Stimulated activated CD8-positive, alpha-beta memory T cell treated with anti-CD3 and anti-CD28 coated beads, Interleukin-15, amount 100 ng/mL, for 48 hours (primary cell): ENCODE measurements at places on chromosomes 4 and X.

DNA sequence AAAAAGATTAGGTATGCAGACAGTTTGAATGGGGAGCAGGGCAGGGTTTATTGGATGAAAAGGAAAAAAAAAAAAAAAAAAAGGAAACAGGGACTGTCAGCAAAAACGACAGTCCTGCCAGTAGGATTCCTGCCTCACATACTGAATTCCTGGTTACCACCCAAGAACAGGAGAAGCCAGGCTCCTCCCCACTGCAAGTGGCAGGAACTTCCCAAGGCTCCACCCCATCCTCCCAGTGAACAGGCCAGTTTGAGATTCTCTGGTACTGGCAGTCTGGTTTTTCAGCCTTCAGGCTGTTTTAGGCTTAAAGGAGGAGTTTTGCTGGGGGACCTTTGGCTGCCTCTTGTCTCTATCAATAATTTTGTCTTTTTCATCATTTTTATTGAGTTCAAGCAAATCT lies 360.0 kb upstream of the CXorf51A start:
- no peak for DNase-seq

- DNase-seq, result no peak
Measured at GRCh38 chr4:184453365-184454160, 20.8 kb downstream of the IRF2 start.

- DNase-seq, result no peak
Measured at GRCh38 chrX:47170861-47171692, 22.6 kb upstream of the UBA1 start.

DNA sequence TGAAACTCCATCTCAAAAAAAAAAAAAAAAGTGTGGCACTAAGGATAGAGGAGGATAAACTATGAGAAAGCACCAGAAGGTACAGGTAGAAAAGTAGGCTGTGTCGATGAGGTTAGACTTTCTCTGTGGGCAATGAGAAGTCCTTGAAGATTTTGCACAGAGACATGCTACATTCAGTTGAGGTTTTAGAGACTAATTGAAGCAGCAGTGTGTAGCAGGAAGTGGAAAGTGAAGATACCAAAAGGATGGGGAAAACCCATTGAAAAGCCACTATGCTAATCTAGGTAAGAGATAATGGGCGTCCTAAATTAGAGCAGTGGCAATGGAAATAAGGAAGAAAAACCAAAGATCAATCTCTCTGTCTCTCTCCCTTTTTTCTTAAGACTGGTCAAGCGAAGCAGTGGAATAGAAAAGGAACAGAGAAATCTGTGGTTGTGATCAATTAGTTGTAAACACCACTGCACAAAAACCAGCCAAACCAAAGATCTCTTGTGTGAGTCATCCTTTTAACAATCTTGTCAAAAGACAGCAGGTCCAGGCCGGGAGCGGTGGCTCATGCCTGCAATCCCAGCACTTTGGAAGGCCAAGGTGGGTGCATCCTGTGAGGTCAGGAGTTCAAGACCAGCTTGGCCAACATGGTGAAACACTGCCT lies 3.5 kb downstream of the SPINK2 start:
- DNase-seq, result no peak

DNA sequence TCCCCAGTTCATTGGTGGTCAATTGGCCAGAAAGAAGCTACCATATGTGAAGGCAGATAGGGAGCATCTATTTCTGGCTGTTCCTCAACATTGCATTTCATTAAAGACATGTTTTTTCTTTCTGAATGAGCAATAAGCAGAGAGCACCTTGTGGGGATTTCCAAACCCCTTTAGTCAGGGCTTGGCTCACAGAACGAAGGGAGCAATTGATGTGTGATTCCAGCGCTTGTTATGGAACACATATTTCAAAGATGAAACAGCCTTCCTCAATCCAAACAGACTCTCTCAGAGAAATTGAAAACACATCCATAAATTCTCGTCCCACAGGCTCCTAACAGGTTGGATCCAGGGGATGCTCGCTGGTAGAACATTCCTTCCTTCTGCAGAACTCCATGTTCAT lies 84.1 kb downstream of the CLCN4 start:
- DNase-seq, result no peak

GRCh38 chrX:39944416-39944815 lies 153.3 kb downstream of the BCOR start:
- no peak for DNase-seq

GRCh38 chr4:41185614-41186592 lies 28.4 kb downstream of the APBB2 start:
- DNase-seq, result no peak

- peak; percentile 74 for DNase-seq
Measured at GRCh38 chr4:183505611-183506388, 942 bp downstream of the ING2 start.

DNA sequence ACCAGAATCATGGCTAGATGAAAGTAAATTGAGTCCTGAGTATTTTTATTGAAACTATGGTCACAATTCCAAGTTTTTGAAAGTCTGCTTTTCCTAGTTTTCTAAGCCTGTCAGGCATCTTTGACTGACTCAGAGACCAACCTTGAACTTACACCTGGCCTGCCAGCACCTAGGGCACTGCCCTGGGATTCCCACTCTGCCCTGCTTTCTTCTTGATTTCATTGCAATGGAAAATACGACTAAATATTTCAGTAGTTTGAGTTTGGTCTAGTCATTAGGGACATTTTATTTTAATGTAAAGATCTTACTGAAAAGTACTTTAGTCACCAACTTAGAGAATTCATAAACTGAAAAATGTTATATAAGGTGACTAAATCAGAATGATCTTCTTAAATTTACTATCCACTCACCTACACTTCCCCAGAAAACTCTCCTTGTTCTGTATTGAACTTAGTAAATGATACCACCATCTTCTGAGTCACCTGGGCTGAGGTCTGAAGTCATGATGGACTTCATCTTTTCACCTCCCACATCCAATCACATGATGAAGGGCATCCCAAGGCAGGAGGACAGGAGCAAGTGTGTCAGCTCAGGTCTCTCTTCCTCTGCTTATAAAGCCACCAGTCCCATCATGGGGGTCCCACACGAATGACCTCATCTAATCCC lies 11.6 kb upstream of the PYURF start:
- DNase-seq, result no peak

GRCh38 chr4:74934888-74935287 lies 2.0 kb downstream of the PARM1 start:
- DNase-seq, result no peak

DNA sequence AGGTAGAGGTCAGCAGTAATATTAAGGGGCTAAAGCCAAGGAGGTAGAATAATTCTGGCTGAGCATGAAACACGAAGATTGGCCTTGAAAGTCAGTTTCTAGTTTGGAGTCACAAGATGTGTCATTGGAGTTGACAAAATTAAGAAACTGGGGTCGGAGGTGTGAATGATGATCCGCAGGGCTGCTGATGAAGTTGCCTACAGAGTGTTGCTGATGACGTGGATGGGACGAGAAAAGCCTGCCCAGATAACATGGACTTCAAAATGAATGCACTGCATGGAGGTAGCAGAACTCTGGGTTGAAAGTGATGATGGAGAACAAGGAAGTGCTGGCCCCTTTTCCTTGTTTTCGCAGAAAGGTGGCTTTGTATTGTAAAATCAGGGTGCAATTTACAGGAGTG lies 60.5 kb downstream of the DTHD1 start:
- DNase-seq, result no peak

DNA sequence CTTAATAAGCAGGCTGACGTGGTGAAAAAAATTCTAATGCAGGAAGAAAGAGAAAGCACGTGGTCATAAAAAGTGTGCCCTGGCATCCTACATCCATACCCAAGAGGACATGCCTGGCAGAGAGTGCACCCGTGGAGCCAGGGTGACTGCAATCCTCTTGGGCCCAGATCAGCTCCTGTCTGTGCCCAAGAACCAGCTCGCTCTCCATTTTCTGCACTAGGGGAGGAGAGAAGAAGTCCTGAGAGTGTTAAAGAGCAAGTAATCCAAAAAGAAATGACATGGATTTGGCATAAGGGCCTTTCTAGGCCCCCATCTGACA lies 483.1 kb downstream of the BCOR start:
- no peak for DNase-seq

- DNase-seq, result no peak
Measured at GRCh38 chr4:99876946-99877345, 17.3 kb downstream of the LAMTOR3 start.

- DNase-seq, result no peak
Measured at GRCh38 chr4:98722000-98722399, 63.6 kb upstream of the TSPAN5 start.

- DNase-seq, result no peak
Measured at GRCh38 chr4:38383646-38384121, 280.3 kb upstream of the KLF3 start.

GRCh38 chrX:40169193-40170101 lies 71.7 kb upstream of the BCOR start:
- DNase-seq, result no peak

DNA sequence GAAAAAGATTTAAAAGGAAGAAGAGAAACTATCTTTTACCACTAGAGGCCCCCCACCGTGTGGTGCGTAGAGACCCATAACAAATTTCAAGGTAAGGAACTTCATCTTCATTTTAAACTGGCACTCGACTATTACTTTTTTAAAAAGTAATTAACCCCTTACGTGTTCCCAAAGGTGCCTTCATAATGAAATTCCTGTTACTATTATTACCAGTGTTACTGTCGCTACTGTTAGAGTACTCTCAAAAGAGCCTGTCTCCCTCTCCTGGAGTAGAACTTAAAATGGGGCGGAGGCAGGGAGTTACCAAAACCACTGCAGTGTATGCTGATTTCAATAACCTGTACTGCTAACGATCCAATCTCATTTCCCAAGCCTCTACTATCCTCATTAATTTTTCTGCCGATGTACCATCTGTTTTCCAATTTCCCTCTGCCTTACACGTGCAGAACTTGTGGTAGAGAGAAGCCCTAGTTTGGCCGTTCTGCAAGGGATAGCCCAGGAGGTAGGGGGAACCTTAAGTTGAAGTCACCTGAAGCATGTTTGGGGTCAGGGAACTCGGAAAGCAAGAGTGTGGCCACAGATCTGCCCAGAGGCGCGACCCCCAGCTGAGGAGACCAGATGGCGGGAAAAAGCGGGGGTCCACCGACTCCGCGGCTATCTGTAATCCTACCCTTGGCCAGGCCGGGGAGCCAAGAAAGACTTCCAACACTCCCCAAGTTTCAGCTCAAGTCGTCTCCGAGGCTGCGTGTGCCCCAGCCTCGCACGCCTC lies 720 bp upstream of the STK26 start:
- DNase-seq, result no peak

DNA sequence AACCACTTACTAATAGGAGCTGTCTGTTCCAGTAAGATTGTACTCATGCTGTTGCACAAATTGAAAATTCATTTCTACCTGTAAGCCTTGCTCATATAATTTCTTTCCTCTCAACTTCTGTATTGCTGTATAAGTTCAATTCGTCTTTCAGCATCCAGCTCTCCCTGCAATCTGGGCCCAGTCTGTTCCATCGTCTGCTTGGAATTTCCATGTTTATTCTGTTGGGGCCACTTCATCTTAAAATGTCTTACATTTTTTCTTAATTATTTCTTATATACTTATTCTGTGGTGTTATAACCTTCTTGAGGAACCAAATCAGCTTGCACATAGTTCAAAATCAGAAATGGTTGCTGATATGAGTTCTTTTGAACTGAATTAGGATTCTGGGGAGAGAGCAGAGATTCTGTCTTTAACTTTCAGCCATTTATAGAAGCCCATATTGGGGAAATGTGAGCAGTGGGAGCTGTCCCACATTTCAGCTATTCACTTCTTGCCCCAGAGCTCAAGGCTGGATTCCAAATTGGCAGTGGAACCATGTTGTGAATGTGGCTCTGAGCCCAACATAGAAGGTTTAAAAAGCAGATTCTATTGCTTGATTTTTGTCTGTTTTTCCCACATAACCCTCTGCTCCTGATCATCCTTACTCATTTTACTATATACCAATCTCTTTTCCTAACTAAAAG lies 291.9 kb downstream of the BMPR1B start:
- DNase-seq, result no peak

DNA sequence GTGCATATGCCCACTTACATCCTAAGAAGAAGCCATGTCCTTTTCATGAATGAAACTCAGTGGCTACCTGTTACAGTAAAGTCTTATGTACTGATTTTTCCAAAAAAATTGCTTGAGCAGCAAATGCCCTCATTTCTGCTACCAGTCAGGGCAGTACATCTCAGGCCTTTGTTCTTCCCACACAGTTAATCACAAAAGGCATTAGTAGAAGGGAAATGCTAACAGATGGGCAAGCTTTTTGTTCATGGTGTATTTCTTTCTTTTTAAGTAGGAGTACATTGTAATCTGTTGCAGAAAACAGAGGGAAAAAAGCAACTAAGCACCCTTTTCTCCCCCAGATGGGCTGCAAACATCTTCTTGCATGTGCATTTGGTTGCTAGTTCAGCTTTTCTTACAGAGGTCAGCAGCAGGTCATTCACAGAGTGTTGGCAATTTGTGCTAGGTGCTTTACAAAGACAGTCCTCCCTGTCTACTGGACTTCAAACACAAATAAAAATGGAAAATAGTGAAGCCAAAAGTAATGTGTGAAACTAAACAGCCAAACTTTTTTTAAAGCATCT lies 373.4 kb downstream of the PRDM5 start:
- DNase-seq, result no peak

DNA sequence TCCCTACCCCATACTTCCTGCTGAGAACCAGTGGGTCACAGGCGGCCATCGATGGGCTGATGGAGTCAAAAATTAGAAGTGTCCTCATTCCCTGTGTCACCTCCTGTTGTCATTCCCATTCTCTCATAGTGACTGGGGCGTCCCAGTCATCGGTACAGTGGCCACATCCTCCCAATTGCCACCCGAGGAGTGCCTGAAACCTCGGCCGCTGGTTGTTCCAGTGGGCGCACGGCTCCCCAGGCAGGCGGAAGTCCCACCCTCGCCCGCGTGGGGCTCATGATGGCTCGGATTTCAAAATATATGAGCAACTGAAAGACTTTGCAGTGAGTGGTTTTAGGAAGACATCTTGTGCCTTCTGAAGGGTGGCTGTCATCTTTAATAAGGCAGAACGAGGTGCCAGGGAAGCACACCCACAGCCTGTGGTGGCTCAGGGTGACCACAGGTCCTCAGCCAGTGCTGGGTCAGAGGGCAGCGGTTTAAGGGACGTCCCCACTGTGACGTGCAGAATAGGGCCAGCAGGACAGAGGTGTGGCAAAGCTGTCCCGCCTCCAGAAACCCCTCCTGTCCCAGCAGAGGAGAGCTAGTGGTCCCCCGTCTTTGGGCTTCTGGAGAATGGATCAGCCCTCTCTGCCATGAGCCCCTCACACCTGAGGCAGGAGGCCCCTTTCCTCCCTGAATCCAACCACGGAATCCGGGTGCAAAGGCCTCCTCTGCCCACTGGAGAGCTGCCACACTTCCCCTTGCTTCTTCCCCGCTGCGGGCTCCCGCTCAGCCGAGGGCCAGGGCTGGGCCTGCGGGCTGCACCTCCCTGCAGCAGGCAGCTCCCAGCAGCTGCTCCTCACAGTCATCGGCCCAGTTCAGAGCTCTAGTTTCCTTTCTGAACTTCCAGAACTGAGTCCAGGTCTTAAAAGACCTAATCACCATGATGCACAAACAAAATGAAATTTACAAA lies 90.4 kb downstream of the ABLIM2 start:
- no peak for DNase-seq

DNA sequence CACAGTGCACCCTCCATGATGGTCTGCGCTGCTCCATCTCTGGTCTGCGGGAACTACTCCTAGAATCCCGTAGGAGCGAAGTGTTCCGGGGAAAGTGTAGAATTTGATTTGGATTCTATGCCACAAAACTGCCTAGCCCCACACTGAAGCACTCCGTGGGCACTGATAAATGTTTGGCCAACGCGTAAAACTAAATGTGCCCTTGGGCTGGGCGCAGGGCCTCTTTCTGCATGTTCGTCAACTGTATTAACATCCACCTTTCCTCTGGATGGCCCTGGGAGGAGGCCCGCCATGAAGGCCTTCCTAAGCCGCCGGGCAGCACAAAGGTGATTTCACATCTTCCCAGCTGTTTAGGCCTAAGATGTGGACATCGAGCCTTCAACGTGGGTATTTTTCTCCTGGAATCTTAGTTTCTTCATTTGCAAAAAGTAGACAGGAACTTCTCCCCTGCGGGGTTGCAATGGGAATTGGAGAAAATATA lies 2.6 kb downstream of the MSX1 start:
- no peak for DNase-seq
